ENCODE measurements at places on chromosomes 7 and 10.

DNA sequence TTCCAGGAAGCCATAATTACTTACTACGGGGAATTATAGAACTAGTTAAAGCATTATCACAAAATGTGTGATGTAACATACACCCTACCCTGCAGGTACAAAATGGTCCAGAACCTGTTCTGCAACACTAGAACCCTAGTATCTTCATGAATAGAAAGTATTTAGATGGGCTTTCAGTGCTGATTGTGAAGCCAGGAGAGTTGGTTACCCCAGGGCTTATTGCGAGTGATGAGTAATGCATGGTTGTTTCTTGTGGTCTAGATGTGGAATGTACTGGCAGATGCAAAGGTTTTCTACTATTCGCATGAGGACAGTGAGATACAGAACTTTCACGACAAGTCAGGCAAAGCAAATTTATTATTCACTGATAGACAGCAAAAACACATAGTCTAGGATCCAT, 33.6 kb upstream of the AGR3 start:
- DNase-seq, result no peak

GRCh38 chr10:24886290-24886680, 66.1 kb downstream of the PRTFDC1 start:
- DNase-seq, result no peak

DNA sequence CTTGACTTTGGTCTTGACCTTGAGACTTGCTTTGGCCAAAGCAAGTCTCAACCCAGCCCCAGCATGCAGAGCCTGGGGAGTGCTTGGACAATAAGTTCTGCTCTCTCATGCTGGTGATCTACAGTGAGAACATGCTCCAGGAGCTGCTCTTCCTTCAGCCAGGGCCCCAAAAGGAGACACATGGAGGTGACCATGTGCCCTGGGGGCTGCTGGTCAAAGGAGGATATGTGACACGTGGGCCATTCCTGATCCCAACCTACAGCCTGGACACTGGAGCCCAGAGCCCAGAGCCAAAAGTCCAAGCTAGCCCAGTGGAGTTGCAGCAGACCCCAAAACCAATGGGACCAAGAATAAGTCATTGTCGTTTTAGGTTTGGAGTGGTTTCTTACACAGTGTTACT, 78.2 kb upstream of the CHST15 start:
- no peak for DNase-seq

DNA sequence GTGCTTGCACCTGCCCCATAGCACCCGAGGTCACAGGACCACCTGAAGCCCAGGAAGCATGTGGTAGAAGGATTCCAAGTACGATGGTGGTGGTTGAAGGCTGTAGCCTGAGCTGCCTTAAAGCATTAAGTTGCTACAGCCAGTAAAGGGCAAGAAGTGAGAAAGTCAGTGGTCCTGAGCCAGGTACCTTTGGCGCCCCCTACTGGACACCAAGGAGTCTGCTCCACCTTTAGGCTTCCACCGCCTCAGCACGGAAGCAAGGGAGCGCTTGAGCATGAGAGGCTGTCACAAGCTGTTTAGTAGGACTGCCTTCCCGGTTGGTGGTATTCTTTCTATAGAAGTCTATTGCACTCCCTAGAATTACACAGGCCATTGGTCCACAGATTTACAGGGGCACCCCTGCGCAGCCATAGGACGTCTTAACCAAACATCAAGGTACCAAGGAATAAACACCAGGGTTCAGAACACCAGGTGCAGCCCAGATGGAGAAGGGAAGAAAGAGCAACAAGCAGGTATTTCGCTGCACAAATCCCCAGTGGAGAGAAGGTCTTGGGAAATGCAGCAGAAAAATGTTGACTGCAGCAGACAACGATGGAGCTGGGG, 2.2 kb downstream of the CRTAC1 start:
- DNase-seq, result peak; percentile 75

- DNase-seq, result no peak
Observed at GRCh38 chr10:132455986-132456847, 59.2 kb downstream of the PWWP2B start.

- DNase-seq, result no peak
Observed at GRCh38 chr10:34475274-34475646, 339.8 kb downstream of the PARD3 start.

GRCh38 chr7:108634036-108634435, 64.4 kb downstream of the DNAJB9 start:
- no peak for DNase-seq

DNA sequence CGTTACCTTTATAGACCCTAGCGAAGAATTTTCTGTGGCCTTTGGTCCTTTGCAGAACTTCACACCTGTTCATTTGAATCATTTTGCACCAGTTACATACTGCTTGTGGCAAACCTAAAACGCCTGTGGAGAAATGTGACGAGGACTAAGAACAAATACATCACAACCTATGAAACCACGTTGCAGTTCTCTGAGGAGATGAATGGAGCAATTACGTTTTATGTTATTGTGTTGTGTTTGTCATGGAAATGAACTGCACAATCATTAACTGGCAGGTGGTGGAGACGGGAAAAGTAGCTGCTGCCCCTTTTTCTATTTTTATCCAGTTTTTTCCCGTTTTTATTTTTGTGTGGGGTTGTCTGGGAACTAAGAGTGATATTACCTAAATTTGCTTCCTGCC, 505.5 kb downstream of the SDK1 start:
- no peak for DNase-seq

- DNase-seq, result no peak
Observed at GRCh38 chr7:138691178-138691577, 10.0 kb downstream of the SVOPL start.

GRCh38 chr7:66355756-66356155, 150.6 kb downstream of the TPST1 start:
- no peak for DNase-seq

- no peak for DNase-seq
Observed at GRCh38 chr7:73726083-73726466, 6.6 kb upstream of the STX1A start.

GRCh38 chr10:13823096-13823708, 236.4 kb downstream of the PRPF18 start:
- no peak for DNase-seq

- peak; percentile 34 for DNase-seq
Observed at GRCh38 chr10:7275761-7276440, 134.9 kb downstream of the SFMBT2 start.

GRCh38 chr10:122485670-122486069, 24.3 kb downstream of the HTRA1 start:
- DNase-seq, result peak; percentile 58

DNA sequence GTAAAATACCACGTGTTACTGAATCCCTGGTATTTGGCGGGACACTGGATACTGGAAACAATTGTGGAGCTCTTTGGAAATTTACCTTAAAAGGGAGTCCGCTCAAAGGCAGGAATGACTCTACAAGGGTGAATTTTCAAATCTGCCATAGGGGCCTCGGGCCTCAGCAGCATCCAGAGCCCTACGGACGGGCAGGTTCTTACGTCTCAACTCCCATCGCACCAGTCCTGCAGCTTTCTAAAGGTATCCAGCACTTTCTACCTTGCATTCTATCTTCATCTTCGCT, 248 bp downstream of the PSPH start:
- DNase-seq, result no peak

GRCh38 chr7:102860351-102860811, 52.4 kb upstream of the LRRC17 start:
- DNase-seq, result no peak

DNA sequence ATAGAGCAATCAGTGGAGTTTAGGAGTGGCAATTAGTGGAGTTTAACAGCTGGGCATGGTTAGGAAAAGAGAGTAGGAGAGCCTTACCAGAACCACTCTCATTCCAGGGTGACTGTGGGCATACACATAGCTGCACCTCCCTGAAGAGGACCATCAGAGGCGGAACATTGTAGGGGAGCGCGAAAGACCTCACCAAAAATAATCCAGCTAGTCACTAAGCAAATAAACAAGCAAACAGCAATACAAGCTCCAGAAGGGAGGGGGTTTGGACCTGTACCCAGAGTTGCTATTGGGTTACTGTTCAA, 4.1 kb upstream of the NACAD start:
- no peak for DNase-seq

DNA sequence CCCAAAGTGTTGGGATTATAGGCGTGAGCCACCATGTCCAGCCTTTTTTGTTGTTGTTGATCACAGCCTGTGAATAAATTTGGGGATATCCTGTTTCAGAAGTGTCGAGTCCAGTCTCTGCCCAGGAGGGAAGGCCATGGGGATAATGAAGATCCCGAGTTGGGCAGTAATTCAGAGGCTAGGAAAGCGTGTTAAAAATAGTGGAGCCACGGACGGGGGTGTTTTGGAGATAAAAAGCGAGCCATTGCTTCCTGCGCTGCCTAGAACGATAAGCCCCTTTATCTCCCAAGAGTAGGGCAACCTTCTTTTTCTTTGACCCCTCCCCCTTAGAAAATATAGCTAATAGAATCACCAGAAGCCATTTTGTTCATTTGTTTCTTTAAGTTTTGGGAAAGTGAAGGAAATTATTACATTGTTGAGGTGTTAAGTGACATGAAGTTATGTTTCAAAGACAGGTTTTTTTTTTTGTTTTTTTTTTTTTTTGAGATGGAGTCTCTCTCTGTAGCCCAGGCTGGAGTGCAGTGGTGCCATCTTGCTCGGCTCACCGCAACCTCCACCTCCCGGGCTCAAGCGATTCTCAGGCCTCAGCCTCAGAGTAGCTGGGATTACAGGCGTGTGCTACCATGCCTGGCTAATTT, 43.3 kb downstream of the IL15RA start:
- no peak for DNase-seq

DNA sequence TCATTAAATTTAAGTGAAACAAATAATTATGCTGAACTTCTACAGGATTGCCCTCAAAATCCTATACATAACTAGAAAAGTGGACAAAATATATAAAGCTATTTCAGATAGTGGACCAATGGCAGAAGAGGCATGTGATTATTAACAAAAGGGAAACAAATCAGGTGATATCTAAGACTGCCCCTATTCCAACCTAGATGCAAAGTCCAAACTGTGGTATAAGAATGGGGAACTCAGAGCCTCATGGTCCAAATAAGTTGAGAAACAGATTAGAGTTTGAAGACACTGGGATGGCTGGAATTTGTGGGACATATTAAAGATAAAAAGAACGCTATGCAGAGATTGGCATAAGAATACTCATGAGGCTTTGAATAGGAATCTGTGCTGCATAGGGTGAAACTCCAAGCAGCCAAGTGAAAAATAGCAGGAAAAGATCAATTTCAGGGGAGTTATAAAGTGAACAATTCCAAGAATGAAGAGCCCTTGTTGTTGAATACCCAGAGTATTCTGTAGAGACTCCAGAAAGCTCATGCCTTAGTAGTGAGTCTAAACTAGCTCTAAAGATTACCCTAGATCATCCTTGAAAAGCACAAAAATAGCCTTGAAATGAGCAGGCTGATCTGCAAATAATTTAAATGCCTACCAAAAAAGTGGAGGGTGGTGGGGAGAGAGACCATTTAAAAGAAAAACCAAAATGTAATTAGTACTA, 152.4 kb downstream of the IMMP2L start:
- DNase-seq, result no peak

- no peak for DNase-seq
Observed at GRCh38 chr7:101124376-101125056, 2.4 kb upstream of the SERPINE1 start.

- DNase-seq, result peak; percentile 35
Observed at GRCh38 chr10:109993551-109994330, 14.0 kb upstream of the ADD3 start.

GRCh38 chr7:105643851-105644250, 62.6 kb upstream of the EFCAB10 start:
- no peak for DNase-seq

GRCh38 chr7:8217200-8218068, 44.5 kb downstream of the ICA1 start:
- peak; percentile 92 for DNase-seq

GRCh38 chr10:11642566-11642965, 31.1 kb upstream of the USP6NL start:
- DNase-seq, result peak; percentile 86

DNA sequence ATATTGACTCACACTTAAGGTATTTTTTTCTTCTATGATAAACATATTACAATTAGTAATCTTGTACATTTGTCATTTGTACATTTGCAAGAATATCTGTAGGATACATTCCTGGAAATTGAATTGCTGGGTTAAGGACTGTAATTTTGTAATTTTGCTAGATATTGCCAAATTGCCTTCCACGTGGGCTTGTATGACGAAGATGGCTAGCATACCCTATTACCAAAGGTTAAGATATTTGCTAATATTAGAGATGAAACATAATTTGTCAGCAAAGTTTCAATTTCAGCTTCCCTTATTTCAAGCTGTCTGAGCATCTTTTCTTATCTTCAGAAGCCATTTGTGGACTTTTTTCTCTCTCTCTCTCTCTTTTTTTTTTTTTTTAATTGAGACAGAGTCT, 1.0 kb upstream of the LYZL2 start:
- peak; percentile 82 for DNase-seq

DNA sequence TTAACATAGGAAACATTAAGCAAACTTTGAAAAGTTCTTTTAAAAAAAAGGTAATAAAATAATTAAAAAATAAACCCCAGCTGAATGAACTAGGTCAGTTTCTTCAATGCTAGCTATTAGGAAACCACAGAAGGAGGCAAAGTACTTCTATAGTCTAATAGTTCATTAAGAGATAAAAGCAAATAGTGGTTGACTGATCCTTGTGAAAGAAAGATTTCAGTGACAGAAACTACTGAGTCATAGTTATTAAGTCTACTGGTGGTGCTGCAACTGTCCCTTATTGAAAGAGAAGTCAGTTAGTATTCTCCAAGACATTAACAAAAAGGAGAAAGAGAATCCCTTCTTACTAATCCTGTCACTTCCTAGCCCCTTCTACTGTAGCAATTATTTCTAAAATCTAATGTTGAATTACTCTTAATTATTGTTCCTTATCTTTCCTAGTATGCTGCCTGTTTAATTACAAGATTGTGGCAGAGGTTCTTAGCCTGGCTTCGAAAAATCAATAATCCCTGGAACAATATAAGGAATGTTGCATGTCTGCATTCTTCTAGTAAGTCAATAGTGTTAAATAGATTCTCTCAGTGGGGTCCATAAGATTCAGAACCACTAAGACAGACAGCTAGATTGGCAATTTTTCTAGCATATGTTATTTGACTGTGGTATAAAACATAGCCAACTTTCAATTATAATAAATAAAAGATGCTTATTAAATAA, 18.2 kb downstream of the TCTN3 start:
- no peak for DNase-seq

GRCh38 chr10:33336582-33337325, 2.3 kb upstream of the NRP1 start:
- DNase-seq, result peak; percentile 64

- DNase-seq, result no peak
Observed at GRCh38 chr7:1853986-1854865, 184.1 kb downstream of the ELFN1 start.

- DNase-seq, result no peak
Observed at GRCh38 chr7:23930312-23930711, 220.3 kb downstream of the STK31 start.

Measured in suppressor macrophage treated with lipopolysaccharide for 1 hour (primary cell).